ENCODE measurements at places on chromosomes 1 and 21.
A peak's percentile ranks its signal among the peaks of the same experiment; 100 is the strongest.

DNA sequence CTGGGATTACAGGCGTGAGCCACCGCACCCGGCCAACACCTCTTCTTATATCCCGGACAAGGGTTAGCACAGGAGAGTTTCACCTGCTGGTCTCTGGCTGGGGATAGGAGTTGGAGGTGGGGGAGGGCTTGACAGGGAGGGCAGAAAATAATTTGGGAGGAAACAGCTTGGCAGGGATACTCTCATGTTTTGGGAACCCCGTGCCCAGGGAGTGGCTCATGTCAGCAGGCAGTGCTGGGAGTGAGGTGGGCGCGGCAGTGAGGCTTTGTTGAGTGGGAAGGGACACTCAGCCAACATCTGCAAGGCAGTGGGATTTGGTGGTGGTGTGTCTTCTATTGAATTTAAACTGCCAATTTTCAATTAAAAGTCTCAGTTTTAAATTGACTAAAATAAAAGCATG lies 1.1 kb upstream of the THEM5 start:
- DNase-seq = no peak

- DNase-seq = no peak
These were observed 127.7 kb downstream of the TGFB2 start for GRCh38 chr1:218472885-218473284.

GRCh38 chr1:67138813-67139499 lies 4.2 kb upstream of the C1orf141 start:
- DNase-seq = peak; percentile 80

DNA sequence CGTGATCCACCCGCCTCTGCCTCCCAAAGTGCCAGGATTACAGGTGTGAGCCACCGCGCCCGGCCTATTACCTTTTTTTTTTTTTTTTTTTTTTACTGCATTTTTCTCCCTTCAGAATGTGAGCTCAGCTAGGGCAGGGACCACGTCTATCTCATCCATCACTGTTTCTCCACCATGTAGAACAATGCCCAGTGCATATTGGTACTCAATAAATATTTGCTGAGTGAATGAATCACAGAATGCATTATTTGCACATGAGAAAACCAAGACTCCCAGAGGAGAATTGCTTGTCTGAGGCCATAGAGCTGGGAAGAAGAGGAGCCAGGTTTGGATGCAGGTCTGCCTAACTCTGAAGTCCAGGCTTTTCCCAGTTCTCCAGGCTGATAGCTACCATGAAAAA lies 8.2 kb upstream of the SLC9A1 start:
- no peak for DNase-seq

DNA sequence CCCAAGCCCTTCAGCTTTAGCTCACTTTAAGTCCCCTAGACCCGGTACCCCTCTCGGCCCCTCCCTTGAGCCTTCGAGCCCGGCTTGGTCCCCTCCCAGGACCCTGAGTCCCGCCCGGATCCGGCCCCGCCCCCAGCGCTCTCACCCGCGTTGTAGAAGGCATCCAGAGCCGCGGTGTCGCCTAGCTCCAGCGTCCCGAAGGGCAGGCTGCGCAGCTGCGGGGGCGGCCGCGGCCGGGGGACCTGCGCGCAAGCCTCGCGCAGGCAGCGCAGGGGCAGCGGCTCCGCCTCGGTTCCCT lies 699 bp downstream of the MAP3K6 start:
- peak; percentile 84 for DNase-seq

DNA sequence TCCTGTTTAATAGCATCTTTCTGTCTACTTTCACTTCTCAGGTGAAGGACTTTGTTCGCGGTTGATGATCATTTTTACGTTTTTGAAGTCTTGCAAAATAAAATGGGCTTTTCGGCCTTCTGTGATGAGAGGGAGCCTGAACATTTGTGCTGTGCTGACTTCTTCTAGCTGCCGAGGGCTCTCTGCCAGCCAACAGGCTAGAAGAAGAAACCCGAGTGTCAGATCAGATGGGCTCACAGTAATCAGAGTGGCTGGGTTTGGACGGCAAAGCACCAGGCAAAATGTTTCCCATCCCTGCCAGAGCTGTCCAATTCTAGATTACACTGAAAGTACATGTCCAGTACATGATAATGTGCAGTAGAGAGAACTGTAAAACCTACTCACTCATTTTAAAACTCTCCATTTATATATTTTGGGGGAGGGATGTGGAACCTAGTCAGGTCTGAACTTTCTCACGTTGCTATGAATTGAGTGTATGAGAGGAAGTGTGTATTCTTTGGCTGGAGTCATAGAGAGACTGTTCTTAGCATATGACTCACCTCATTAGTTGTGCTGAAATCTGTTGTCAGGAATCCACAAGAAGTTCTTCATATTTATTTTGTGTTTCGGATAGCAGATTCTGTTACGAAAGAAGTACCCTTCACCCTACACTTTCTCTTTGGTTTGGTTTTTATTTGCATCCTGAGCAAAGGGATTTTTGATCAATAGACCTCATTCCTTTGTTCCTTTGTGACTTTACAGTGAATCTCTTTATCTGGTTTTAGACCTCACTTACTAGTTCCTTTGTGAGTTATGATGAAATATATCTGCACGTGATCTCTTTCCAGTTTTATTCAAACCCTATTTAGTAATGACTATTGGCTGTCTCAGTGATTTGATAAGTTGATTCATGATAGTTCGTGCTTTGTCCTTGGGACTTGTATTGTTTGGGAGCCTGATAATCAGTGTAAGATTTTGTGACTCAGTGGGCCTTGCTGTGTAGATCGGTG lies 4.8 kb downstream of the ATP1A1 start:
- peak; percentile 50 for DNase-seq

DNA sequence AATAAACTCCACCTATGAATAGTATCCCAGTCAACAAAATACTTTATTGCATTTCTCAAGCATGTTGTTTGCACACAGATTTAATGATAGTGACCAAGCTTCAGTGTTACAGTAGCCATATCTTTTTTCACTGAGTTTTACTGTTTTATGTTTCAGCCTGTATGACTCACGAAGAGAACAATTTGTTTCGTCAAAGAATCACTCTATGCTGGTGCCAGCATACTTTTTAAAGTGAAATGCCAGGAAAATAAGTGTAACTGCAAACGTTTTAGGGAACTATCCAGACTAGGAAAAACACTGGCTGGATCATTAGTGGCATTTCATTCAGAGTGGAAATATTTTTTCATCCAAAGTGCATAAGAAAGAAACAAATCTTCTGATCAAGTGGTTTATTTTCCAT lies 210.8 kb downstream of the COL11A1 start:
- no peak for DNase-seq

Measured in OCI-M1 (cell line).